ENCODE measurements at places on chromosomes 11 and 22.

DNA sequence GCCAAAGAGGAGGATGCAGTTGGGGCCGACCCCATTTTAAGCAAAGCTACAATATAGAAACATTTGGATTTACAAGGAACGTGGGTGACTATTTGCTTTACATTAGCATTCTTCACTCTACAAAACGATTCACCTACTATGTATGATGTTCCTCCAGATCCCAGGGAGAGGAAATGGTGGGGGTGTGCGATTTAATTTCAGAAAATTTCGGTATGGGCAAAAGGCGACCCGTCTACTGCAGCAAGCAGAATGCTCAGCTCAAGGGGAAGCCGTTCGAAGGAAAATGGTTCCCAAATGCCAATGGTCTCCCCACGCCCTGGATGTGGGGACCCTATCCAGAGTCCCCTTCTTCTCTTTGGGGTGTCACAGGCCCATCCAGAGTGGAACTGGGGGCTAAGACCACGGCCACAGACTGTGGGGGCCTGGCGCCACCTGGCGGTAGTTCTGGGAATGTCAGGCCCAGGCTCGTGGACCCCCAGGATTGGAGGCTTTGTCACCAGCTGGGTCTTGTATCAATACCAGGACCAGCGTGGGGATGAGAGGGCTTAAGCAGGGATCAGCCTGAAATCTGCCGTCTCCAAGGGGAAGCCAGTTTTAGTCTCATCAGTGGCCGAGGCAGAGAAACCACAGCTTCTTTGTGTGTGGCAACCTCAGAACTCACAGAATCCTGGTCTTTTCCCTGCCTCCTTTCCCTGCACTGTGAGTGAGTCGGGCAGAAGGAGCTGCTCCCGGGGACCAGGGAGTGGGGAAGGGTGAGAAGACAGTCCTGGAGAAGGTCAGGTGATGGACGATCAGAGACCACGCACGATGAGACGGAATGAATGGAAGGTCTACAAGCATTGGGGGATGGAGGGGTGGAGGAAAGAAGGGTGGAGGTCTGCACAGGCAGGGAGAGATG is 8.4 kb downstream of the LRRC10B start:
- DNase-seq = peak; percentile 54

DNA sequence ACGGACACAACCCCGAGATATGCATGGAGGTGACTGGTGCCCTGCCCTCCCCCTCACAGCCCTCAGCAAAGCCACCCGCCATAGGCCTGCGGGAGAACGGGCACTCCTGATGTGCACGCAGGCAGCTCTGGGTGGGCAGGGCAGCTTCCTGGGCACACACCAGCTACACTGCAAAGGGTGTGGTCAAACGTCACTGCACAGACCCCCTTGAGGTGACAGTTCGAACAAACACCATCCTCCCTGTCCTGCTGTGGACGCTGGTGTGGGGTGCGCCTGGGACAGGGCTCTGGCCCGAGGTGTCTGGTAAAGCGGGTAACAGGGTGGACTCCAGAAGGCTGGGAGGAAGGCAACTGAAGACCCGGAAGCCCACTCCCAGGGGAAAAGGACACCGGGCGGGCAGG is 21.9 kb upstream of the MOB2 start:
- no peak for DNase-seq

GRCh38 chr22:33232071-33232470 is 173.9 kb upstream of the SYN3 start:
- no peak for DNase-seq

GRCh38 chr11:68255526-68255925 is 16.2 kb downstream of the C11orf24 start:
- DNase-seq = no peak

- no peak for DNase-seq
Measured at GRCh38 chr22:44297470-44298061, 15.2 kb downstream of the SHISAL1 start.

GRCh38 chr22:37525073-37525745 is 6.0 kb upstream of the CARD10 start:
- DNase-seq = no peak

DNA sequence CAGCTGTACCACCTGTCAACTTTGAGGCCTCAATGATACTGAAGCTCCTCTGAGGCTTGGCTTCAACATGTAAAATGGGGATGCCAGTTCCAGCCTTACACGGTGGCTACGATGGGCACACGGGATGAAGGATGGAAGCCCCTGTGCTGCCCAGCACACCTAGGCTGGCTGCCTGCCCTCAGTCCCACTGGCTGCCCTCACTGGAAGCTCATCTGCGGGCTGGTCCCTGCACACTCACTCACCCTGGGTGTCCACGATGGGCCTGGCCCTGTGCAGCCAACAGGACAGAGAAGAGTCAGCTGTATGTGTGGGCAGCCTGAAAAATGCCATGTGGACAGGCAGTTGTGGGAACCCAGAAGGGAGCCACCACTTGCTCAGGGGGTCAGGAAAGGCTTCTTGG is 2.2 kb downstream of the YIF1A start:
- DNase-seq = no peak

Measured in stimulated activated CD4-positive, alpha-beta T cell treated with anti-CD3 and anti-CD28 coated beads, Interleukin-4, amount 100 ng/mL, for 48 hours (primary cell).